ENCODE measurements at places on chromosomes 4 and X.

GRCh38 chr4:55124322-55125076 lies 896 bp downstream of the KDR start:
- DNase-seq, result no peak

DNA sequence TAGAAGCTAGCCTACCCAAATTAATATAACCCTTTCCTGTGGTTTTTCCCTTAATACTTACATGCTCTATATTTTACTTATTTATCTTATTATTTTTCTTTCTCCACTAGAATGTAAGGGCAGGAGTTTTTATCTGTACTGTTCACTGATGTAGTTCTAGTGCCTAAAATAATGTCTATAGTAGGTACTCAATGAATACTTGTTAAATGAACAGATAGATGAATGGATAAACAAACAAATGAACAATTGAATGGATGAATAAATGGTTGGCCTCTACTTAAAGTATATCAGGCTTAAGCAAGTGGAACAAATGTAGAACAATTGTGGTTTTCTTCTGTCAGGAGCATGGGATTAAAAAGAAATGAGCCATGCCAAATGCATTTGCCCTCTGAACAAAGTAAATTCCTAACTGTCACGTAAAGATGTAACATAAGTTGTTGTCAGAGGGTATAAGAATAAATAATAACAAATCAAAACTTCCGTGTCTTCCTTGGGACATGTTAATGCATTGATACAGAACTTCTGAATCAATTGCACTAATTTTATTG lies 54.1 kb downstream of the SYTL5 start:
- DNase-seq, result peak; percentile 66

- DNase-seq, result no peak
These were observed 38.2 kb downstream of the METTL14 start for GRCh38 chr4:118723369-118723768.

- DNase-seq, result no peak
These were observed 466.1 kb downstream of the ADGRL3 start for GRCh38 chr4:61666244-61666643.

GRCh38 chrX:29318012-29318411 lies 730.8 kb downstream of the IL1RAPL1 start:
- DNase-seq, result no peak

Measured in SJCRH30 (cell line).